ENCODE measurements at places on chromosomes 13 and 19. TPM values are rescaled to one million over a fixed set of nuclear protein-coding genes. Genes with fewer than 3 reads are reported as not detected.

Gene ZNF442
- total RNA-seq, result 1.7 TPM

GRCh38 chr19:53849237-53849676, 18.4 kb upstream of the MYADM start:
- no peak for DNase-seq

Gene N4BP2L2
- total RNA-seq, result 50.2 TPM

Gene C19orf85
- total RNA-seq, result not detected

Gene AMER2
- not detected for total RNA-seq

GRCh38 chr13:91185294-91185863, 162.1 kb upstream of the MIR17HG start:
- DNase-seq, result no peak

- peak; percentile 73 for DNase-seq
These were observed 259.5 kb downstream of the COL4A1 start for GRCh38 chr13:110047496-110047895.

GRCh38 chr19:33830264-33830663, 33.6 kb downstream of the KCTD15 start:
- no peak for DNase-seq

Gene SWSAP1
- total RNA-seq, result 0.88 TPM

- DNase-seq, result no peak
These were observed 29.2 kb upstream of the GARRE1 start for GRCh38 chr19:34224996-34225658.

- DNase-seq, result no peak
These were observed 1.8 kb downstream of the RAP2A start for GRCh38 chr13:97435794-97436193.

GRCh38 chr13:91664039-91664438, 265.6 kb downstream of the GPC5 start:
- DNase-seq, result no peak

Gene PRR36
- total RNA-seq, result 2.1 TPM

Gene TPGS1
- total RNA-seq, result 9.9 TPM

DNA sequence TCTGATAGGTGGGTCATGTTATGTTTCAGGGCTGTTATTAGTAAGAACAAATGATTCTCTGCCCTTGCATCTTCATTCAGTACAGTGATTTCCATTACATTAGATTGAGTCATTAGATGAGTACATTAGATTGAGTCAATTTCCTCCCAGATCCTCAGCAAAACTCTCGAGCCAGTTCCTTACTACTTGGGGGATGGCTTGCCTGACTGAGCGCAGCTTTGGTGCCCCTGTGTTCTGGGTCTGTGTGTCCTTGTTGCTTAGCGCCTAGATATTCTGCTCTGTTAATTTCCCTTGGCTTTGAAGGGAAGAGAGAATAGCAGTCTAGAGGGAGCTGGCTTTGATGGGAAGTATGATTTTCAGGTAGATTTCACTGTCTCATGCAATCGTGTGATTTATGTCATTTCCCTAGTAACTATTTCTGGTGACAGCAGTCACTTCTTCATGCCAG, 19.1 kb upstream of the SCEL start:
- DNase-seq, result no peak

Gene SLC6A16
- total RNA-seq, result 2.5 TPM

DNA sequence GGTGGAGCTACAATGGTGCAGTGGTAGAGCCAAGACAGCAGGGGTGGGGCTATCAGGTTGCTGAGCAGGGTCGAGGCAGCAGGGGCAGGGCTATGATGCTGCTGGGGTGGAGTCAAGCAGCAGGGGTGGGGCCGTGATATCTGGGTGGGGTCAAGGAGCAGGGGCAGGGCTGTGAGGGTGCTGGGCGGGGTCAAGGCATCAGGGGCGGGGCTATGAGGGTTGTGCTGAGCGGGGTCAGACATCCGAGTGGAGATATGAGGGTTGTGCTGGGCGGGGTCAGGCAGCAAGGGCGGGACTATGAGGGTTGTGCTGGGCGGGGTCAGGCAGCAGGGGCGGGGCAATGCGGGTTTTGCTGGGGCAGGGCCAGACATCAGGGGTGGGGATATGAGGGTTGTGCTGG, 14.7 kb downstream of the HCN2 start:
- DNase-seq, result no peak

DNA sequence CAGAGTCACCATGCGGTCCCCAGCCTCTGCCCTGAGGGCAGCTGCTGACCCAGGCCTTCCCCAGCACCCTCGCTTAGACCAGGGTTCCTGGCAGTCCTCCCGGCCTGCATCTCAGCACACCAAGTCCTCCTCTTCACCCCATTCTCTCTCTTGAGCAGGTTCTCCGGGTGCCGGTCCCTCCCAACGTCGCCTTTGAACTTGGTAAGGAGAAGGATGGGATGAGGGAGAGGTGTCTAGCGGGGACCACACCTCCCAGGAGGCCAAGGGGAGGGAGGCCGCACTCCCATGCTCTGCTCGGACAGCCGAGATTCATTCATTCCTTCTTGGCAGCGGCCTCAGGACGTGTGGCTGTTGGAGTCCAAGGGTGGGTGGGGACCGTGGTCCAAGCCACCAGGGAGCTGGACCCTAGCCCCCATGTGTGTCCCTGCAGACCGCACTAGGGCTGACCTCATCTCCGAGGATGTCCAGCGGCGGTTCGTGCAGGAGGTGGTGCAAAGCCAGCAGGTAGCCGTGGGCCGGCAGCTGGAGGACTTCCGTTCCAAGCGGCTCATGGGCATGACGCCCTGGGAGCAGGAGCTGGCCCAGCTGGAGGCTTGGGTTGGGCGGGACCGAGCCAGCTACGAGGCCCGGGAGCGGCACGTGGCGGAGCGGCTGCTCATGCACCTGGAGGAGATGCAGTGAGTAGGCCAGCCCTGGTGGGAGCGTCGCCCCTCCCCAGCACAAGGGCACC, 9.4 kb downstream of the ARHGEF1 start:
- DNase-seq, result no peak

Gene NLRP12
- not detected for total RNA-seq

- no peak for DNase-seq
These were observed 3.5 kb downstream of the FZR1 start for GRCh38 chr19:3509566-3509989.

DNA sequence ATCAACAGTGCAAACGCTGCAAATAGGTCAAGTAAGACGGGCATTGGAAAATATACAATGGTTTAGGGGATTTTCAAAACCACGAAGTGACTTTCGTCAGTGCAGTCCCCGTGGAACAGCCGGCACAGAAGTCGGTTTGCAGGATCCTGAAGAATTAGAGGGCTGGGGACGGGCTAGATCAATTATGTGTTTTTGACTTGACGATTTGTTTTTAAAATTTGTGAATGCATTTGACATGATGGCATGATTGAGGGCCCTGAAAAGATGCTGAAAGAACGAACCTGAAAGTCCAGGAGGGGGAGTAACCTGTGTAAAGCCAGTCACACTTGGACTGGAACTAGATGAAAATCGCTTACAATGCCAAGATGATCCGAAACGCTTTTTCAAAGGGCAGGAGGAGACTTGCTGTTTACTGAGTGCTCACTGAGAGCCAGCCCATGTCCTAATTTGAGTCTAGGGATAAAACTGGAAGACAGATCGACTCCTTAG, 8.9 kb upstream of the DGKH start:
- no peak for DNase-seq

GRCh38 chr13:35468195-35468594, 8.3 kb downstream of the MAB21L1 start:
- no peak for DNase-seq

- no peak for DNase-seq
These were observed 68.3 kb downstream of the ATP8A2 start for GRCh38 chr13:25440061-25440460.

Gene RDH8
- total RNA-seq, result not detected

- no peak for DNase-seq
These were observed 678.5 kb upstream of the PCDH20 start for GRCh38 chr13:62093984-62094780.

- no peak for DNase-seq
These were observed 68.3 kb upstream of the FBXL3 start for GRCh38 chr13:77095288-77095687.

GRCh38 chr13:94218537-94218936, 260.9 kb downstream of the DCT start:
- no peak for DNase-seq

DNA sequence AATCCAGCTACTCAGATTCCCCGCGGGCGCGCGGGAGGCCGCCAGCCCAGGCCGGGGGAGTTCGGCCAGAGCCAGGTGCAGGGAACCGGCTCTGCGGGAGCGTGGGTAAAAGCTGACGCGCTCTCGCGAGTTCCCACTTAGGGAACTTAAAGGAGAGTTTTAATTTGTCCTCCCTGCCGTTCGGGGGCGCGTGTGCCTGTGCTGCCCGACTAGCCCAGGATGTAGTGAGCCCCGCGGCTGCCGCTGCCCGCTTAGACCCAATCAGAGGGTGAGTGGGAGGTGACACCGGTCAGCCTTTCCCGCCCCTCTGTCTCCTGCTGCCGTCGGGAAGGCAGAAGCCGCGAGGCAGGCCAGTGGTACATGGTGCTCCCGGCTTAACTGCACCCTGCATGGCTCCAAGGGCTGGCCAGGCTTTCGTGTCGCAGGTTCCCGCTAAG, 36.0 kb upstream of the NEK3 start:
- peak; percentile 83 for DNase-seq

DNA sequence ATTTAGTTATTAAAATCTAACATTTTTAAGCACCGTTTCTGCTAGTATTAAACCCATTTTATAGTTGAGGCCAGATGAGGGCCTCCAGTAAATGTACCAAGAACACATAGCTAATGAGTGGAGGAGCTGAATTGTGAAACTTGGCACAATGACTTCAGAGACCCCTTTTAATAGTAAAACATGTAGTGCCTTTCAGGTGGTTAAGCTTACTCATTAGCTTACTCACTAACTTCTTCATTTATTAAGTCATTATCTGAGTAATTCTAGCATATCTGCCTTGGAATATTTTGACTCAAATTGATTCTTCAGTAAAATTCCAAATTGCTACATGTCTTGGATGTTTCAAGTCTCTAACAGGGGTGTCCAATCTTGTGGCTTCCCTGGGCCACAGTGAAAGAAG, 735.2 kb downstream of the LIG4 start:
- DNase-seq, result no peak

- no peak for DNase-seq
These were observed 18.9 kb upstream of the EPHX3 start for GRCh38 chr19:15251010-15251748.

DNA sequence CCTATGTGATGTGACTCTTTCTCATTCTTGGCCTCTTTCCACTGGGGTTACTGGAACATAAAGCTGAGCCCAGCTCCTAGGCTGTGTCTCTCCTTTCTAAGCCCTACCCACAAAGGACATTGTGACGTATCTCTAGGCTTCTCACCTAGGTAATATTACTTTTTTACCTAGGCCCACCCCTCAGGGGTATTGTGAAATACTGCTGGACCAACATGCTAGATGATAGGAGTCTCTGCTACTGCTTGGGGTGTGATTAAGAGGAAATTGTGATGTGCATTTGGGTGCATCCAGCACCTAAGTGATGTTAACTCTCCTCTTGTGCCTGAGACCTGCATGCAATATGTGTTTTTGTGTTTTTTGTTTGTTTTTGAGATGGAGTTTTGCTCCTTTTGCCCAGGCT, 22.8 kb upstream of the ZNF254 start:
- no peak for DNase-seq

Gene CRLF1
- total RNA-seq, result 6.7 TPM

Gene GJB2
- total RNA-seq, result 1.7 TPM

Gene TNFSF9
- 1.1 TPM for total RNA-seq

GRCh38 chr19:42313096-42313839, at the start of gene TMEM145:
Gene TMEM145 (plus strand): TSS chr19:42313309. CDS start chr19:42313377, 68 bp downstream.
- DNase-seq, result peak; percentile 64

Gene NPAS1
- total RNA-seq, result 0.12 TPM

Gene SNRPA
- 18.9 TPM for total RNA-seq

- no peak for DNase-seq
These were observed 715.8 kb downstream of the UQCRFS1 start for GRCh38 chr19:28497137-28497536.

All from pancreas (tissue), 10 donors.